ENCODE measurements at places on chromosomes 5 and 9.

- no peak for DNase-seq
Measured at GRCh38 chr9:71514344-71514975, 253.9 kb downstream of the CEMIP2 start.

GRCh38 chr5:163914910-163915309, 409.5 kb downstream of the MAT2B start:
- no peak for DNase-seq

GRCh38 chr5:173474881-173475287, 141.6 kb downstream of the BOD1 start:
- no peak for DNase-seq

DNA sequence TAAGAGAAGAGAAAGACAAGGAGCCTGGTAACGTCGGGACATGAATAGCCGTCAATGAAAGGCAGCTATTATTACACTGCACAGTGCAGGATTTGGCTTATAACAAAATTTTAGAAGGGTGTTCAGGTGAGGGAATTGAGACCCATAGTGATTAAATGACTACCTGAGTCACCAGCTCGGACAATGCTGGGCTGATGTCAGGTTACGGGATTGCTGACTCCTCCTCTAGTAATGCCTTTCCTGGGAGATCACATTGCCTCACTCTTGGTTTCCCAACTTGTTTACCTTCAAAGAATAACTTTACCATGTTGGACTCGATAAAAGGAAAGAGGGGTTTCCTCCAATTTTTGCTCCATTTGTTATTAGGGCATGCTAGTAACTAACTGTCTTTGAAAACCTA, 132.6 kb downstream of the GHR start:
- DNase-seq, result no peak

DNA sequence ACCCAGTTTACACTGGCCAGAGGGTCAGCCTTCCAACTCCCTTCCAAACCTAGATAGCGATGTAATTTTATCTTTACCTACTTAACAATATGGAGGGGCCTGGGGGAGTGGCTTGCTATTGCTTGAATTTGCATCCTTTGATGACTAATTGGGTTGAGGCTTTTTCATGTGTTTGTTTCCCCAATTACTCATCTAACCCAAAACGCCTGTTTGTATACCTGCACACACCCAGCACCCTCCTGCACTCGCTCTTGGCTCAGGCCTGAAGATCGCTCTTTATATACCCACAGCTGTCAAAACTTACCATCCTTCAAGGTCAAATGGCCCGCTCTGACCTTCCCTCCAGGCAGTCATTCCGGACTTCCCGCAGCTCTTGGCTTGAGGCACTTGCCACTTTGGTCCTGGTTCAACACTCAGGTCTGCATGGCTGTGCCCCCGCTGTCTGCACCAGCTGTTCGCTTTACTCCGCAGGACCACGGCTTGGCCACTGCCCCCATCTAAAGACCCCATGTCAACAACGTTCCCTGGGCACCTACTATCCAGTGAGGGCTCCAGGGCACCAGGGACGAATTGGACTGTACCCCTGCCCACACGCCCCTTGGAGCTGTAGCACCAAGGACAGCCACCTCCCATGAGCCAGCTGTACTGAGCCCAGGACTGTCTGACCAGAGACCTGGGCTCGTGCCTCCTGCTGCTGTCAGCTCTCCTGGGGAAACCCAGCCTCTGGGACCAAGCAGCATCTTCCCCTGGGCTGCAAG, 76.1 kb upstream of the ADAMTS2 start:
- no peak for DNase-seq

- no peak for DNase-seq
Measured at GRCh38 chr9:121598167-121598964, 53.1 kb upstream of the DAB2IP start.

DNA sequence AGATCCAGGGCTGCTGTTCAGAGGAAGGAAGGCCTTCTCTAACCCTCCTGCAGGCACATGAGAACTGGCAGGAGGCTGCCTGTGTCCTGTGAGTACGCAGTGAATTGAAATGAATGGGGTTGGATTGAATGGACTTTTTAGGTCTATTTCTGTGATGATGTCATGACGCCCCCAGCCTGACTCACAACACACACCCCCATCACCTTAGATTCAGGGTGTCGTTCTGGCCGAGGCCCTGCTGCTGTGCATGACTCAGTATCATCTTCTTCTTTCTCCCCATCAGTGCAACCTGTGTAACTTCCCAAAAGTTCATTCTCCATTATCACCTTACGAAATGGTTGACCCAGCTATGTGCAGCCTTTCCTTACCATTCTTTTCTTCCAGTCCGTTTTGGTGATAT, 5.4 kb downstream of the PCAT7 start:
- DNase-seq, result no peak

- DNase-seq, result no peak
Measured at GRCh38 chr5:127418367-127418766, 99.1 kb upstream of the PRRC1 start.

DNA sequence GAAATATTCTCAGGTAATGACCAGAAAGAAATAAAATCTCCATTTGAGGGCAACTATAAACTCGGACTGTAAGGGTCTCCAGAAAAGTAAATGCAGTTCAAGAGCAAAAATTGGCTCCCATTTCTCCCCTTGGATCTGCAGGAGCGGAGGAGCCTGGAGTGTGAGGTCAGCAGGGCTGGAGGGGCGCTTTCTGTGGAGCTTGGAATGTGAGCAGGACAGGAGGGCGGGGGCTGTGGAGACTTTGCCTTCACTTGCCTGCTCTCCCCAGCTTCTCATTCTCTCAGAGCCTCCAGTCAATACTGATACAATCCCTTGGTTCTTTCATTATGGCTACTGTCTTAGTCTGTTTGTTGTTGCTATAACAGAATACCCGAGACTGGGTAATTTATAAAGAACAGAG, 162.8 kb upstream of the ANKH start:
- DNase-seq, result no peak

DNA sequence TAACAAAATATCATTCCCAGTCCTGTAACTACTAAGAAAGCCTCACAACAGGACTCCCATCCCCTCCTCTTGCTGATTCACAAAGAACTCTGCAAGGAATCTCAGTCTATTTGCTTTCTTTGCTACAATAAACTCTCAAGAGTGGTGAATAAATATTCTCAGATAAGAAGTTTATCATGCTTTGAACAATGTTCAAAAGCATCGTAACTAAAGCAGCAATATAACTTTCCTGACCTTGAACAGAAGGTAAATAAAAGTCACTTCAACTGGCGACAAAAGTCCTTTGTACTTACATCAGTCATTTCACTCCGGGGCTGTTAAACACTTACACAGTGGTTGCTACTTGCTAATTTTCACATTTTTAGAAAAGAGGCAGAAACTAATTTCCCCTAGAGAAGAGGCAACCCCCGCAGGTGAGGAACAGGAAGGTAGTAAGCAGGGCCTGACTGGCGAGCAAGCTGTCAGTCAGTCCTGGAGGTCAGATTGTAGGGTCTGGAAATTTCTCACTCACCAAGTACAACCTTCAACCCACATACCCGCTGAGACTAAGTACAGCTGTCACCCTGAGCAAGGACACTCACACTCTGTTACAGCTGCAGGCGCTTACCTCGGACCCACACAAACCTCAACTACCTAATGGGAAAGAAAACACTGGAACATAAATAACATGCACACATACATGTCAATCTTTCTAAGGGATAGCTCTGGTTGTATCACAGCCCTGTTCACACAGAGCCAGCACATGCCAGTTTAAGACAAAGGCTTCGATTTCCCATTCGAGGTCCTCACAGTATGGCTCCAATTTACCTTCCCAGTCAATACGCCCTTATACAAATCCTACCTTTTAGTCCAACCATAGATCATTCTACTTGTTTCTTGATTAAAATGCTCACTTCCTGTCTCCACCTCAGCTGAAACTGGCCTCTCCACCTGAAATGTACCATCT, 104.6 kb upstream of the RETREG1 start:
- DNase-seq, result no peak

GRCh38 chr5:160071516-160071915, 47.7 kb downstream of the PWWP2A start:
- no peak for DNase-seq

DNA sequence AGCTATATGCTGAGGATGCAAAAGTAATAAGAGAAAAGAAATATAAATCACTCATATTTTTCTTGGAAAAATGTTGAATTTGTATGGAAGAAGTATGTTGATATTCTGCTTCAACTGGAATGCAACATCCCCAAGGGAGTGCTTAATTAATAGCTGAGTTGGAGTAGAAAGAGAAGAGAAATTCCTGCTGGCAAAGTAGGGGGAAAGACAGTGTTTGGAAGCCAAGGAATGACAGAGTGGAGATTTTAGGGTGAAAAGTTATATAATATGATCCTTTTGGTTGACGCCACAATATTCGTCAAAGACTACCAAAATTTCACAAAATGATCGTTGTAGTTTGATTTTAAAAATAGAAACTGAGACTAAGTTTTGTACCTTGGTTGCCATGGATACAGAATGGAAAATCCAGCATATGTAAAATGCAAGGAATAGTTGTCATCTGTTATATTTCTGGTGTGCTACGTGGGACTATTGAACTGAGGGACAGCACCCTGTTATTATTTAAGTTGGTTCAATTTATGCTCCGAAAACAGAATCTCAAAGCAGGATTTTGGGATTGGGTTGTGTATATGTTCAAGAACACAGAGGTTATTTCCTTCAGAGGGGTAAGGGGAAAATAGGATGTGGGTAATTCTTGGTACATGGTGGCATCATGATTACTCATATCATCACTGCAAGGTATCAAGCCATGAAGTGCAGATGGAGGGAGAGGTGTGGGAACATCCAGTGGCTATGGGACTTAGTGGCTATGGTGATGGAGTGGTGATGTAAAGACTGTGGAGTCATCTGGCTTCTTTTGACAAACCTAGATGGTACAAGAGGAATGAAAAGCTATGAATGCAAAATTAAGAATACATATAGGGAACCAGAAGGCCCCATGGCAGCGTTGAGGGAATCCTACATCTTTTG, 61.0 kb downstream of the SUB1 start:
- no peak for DNase-seq

DNA sequence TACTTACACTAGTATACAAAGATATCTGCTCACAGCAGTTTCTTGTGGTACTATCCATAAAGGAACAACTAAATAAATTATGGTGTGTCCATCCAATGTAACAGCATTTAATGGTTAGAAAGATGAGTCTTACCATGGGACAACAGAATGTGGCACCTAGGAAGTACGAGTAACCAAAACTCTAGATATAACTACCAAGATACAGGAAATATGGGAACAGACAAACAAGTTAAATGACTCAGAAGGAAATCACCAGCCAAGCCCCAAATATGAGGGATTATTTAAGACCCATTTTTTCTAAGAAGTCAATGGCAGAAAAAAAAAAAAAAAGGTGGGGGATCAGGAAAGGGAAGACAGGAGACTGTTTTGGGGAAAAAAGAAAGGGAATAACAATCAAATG, 294.8 kb downstream of the PRELID2 start:
- no peak for DNase-seq

- no peak for DNase-seq
Measured at GRCh38 chr5:102295534-102296177, 428 bp downstream of the SLCO4C1 start.

DNA sequence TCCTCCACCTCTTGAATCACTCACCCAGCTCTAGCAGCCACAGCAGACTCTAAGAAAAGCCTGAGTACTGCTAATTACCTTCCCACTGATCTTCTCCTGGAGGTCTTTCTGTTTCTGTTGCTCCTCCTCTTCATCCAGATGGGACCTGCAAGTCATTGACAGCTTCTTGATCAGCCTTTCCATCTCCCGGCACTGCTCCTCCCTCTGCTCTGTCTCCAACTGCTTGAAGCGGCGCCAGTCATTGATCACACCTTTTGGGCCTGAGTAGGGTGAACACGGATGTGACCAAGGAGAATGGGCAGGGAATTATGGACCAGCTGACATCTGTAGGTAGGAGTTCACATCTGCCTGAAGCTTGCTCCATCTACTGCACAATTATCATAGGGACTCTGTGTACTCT, 5.5 kb downstream of the PDCL start:
- DNase-seq, result no peak
